ENCODE measurements at places on chromosomes 2 and 18. TPM values are rescaled to one million over a fixed set of nuclear protein-coding genes. Genes with fewer than 3 reads are reported as not detected.
A peak's percentile ranks its signal among the peaks of the same experiment; 100 is the strongest.

DNA sequence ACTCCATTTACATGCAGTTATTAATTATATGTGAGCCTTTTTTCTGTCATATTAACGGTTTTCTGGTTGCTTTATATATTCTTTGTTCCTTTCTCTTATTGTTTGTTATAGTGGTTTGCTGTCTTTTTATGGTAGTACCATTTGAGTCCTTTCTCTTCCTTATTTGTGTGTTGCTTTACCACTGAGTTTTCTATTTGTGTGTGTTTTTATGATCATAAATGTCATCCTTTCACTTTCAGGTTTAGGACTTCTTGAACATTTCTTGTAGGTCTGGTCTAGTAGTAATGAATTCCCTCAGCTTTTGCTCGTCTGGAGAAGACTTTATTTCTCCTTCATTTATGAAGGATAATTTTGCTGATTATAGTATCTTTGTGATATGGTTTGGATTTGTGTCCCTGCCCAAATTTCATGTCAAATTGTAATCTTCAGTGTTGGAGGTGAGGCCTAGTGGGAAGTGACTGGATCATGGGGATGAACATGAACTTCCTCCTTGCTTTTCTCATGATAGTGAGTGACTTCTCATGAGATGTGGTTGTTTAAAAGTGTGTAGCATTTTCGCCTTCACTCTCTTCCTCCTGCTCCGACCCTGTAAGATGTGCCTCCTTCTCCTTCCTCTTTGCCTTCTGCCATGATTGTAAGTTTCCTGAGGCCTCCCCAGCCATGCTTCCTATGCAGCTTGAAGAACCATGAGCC, 11.5 kb downstream of the GCC2 start:
- DNase-seq = no peak

GRCh38 chr2:55511508-55512124, 7.9 kb upstream of the CFAP36 start:
- peak; percentile 26 for DNase-seq

The LCT gene
- polyA plus RNA-seq = 0.19 TPM

The DQX1 gene
- polyA plus RNA-seq = not detected

Data from kidney (tissue), 22 donors.